ENCODE measurements at places on chromosomes 4 and X. TPM values are rescaled to one million over a fixed set of nuclear protein-coding genes. Genes with fewer than 3 reads are reported as not detected.

Gene ALAS2
- not detected for total RNA-seq

Gene CHRDL1
- not detected for total RNA-seq

Gene CXCL1
- total RNA-seq: 9.5 TPM

Gene NXT2
- 9.9 TPM for total RNA-seq

Gene LDOC1
- total RNA-seq: 92.7 TPM

Gene VCX3A
- total RNA-seq: not detected

Gene RBM47
- total RNA-seq: 24.1 TPM

Gene CT45A9
- total RNA-seq: not detected

Gene ZGRF1
- 2.8 TPM for total RNA-seq

Gene SLC2A9
- 0.98 TPM for total RNA-seq

Gene FAM47A
- total RNA-seq: not detected

Gene MAGEB2
- not detected for total RNA-seq

Gene CLCN5
- total RNA-seq: 3.0 TPM

Gene GPRASP3
- total RNA-seq: 4.0 TPM

Gene CT45A5
- not detected for total RNA-seq

Gene ETDA
- total RNA-seq: not detected

Gene MAOA
- 0.61 TPM for total RNA-seq

Gene AFP
- total RNA-seq: 2.5 TPM

Gene ZNF732
- not detected for total RNA-seq

Gene SPP1
- 152 TPM for total RNA-seq

Gene DNAAF6
- total RNA-seq: 0.10 TPM

Gene TMEM154
- 0.13 TPM for total RNA-seq

Gene CT45A10
- not detected for total RNA-seq

Data from A549 treated with GW870086 at 1 μM for 4 hours (cell line).